ENCODE measurements at places on chromosomes 7 and 10.

- DNase-seq: no peak
These were observed 63.3 kb upstream of the IL6 start for GRCh38 chr7:22663721-22664120.

GRCh38 chr7:165661-166337, 26.6 kb upstream of the FAM20C start:
- DNase-seq: no peak

GRCh38 chr7:50939021-50939420, 156.3 kb upstream of the GRB10 start:
- no peak for DNase-seq

DNA sequence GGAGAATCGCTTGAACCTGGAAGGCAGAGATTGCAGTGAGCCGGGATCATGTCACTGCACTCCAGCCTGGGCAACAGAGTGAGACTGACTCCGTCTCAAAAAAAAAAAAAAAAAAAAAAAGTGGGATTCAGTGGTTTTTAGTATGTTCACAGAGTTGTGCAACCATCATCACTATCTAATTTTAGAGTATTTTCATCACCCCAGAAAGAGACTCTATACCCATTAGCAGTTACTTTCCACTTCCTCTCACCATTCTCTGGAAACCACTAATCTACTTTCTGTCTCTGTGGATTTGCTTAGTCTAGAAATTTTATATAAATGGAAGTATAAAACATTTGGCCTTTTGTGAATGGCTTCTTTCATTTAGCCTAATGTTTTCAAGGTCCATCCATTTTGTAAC, 113.4 kb downstream of the ST7 start:
- DNase-seq: no peak

GRCh38 chr10:15715619-15716227, 4.0 kb downstream of the ITGA8 start:
- DNase-seq: no peak

- no peak for DNase-seq
These were observed 18.4 kb downstream of the CREB3L2 start for GRCh38 chr7:137983323-137984008.

DNA sequence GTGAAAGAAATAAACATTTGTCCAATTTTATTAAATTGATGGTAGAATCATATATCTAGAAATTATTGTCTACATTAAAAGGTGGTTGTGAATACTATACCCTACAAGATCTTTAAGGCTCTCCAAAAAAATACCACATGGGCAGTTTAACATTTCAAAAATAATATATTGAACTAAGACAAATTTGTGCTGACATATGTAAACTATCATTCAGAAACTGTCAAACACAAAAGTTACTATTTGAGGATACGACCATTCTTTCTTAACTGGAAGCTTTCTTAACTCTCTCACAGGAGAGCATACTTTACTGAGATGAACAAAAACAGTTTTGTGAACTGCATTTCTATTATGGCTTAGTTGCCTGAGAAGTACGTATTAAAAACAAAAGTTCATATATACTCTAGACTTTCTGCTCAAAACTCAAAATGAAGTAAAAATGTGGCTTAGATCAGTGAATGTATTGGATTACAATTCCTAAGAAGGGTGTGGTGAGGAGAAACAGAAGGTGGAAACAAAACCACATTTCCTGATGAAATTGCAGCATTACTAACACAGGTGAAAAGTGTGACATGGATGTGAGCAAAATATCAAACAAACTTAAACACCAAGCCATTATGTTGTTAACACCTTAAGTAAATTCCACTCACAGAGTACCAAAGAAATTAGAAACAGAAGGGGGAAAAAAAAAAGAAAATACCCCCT, 138.5 kb downstream of the SEMA3A start:
- no peak for DNase-seq

Data from stimulated activated CD4-positive, alpha-beta T cell treated with anti-CD3 and anti-CD28 coated beads, Interleukin-1b, Interleukin-23, amount 100 ng/mL, for 1 hour (primary cell).